ENCODE measurements at places on chromosomes 13 and 19.

- DNase-seq: no peak
Observed at GRCh38 chr13:99327126-99327525, 19.9 kb upstream of the GPR183 start.

GRCh38 chr13:111082240-111082639 lies 32.9 kb upstream of the ARHGEF7 start:
- no peak for DNase-seq

GRCh38 chr13:25943081-25943480 lies 108.7 kb downstream of the SHISA2 start:
- no peak for DNase-seq

GRCh38 chr13:72303941-72304746 lies 423.3 kb downstream of the MZT1 start:
- DNase-seq: no peak

GRCh38 chr13:49063497-49063896 lies 87.8 kb downstream of the FNDC3A start:
- DNase-seq: no peak

DNA sequence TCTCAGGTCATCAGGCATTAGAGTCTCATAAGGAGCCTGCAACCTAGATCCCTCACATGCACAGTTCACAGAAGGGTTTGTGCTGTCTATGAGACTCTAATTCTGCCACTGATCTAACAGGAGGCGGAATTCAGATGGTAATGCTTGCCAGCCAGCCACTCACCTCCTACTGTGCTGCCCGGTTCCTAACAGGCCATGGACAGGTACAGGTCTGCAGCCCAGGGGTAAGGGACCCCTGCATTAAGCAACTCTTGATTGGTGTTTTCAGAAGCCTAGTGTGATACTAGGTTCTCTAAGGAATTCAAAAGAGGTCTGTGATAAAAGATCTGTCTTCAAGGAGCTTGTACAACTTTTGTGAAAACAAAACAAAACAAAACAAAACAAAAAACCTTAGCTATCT lies 31.1 kb downstream of the CAB39L start:
- no peak for DNase-seq

DNA sequence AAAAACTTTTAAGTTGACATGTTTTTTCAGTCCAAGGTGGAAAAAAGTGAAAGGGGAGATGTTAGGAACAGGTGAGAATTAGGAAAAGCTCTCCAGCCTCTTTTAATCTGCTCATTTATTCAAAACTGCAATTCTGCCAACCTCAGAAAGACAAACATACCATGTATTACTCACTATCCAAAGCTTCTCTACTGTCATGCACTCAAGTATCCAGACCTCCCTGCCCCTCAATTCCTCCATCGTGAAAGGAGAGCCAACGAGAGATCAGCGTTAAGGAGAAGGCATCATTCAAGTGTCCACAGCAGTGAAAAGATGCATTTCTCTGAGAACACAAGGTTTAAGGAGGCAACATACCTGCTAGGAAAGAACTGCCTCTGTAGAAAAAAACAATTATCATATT lies 24.5 kb downstream of the DIAPH3 start:
- DNase-seq: no peak

DNA sequence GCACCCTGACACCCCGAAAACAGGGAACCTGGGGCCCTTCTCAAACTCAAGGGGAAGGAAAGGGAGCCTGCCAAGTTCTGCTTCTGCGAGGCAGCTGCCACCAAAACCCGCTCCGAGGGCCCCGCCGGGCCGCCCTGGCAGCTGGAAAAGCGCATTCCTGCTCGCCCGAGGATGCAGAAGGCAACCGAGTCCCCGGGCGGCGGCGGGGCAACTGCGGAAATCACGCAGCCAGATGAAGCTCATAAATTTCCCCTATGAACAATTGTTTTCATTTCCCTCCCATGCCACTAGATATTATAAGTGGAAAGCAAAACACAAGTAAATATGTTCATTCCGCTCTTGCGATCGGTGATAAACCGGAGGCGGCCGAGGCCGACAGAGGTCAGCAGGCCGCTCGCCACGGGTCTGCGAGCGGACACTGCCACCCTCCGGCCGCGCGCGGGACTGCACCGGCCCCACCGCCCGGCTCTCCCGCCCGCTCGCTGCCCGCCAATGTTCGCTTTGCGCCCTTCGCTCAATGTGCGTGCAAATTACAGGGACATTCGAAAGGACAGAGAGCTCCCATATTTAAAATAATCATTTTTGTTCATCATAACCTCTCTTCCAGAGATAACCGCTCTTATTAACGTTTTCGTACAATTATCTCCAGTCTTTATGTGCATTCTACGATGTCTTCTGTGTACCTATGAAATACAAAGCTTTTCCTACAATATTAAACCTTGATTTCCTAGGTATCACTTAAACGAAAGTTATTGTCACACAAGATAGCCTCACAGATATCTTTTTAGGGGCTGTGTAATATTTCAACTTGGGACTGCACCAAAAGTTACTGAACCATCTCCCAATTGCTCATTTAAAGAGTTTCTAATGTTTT lies 120.8 kb upstream of the ZNF507 start:
- DNase-seq: peak; percentile 63

DNA sequence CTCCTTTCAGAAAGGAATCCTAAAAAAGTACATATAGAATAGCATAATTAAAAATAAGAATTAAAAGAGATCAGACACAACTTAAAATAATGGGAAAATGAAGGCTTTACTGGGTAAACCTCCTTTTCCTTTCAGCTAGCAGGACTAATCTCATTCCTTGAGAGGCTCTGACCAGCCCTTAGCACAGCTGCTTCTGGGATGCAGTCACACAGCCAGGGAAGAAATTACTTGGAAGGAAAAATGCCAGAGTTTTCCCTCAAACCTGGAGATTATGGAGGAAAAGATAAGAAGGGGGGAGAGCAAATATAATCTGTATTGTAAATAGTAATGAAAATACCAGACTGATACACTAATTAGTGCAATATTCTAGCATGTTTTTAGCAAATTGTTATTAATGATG lies 91.8 kb downstream of the LRCH1 start:
- no peak for DNase-seq

GRCh38 chr19:3684817-3685410 lies 15.4 kb downstream of the PIP5K1C start:
- DNase-seq: no peak

- DNase-seq: no peak
Observed at GRCh38 chr13:54018485-54018884, 989.9 kb downstream of the OLFM4 start.

GRCh38 chr19:35549174-35549788 lies 3.9 kb downstream of the TMEM147 start:
- DNase-seq: peak; percentile 77

- no peak for DNase-seq
Observed at GRCh38 chr19:49624967-49625910, 14.7 kb downstream of the RRAS start.

DNA sequence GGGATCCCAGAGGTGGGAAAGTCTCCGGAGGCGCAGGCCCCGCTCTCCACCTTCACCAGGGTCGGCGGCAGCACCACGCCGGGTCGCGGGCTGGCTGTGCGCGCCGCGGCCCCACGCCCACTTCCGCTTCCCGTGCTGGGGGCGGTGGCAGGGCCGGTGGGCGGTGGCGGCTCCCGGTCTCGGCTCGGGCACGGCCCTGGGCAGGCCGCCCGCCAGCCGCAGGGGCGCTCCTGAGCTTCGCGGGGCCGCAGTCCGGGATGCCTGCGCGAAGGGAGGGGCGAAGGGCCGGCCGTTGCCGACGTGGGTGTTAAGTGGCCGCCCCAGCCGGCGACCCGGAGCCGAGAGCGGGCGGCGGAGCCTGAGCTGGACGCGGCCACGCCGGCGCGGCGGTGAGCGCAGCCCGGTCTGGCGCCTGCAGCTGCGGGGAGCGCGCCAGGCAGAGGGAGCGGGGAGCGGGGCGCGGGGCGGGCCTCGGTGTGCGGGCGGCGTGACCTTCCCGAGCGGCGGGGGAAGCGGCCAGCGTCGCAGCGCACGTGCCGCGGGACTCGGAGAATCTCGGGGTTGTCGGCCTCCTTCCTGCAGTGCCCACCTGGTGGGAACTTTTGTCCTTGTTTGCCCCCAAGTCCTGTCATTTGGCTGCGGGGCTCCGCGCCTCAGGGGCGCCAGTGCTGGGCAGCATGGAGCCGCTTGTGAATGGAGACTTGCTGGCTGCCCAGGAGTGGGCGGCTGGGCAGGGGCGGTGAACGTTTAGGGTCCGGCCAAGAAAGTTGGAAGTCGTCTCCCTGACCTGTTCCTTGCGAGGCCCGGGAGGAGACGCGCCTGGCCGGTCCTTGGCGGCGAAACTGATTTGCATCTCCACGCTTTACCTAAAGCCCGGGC lies at the start of gene SLC25A15:
TSS of gene SLC25A15 (plus strand) at position 337 of the 879 bp plus-strand sequence. CDS start 3,616 bp downstream, outside the sequence.
- DNase-seq: peak; percentile 48

DNA sequence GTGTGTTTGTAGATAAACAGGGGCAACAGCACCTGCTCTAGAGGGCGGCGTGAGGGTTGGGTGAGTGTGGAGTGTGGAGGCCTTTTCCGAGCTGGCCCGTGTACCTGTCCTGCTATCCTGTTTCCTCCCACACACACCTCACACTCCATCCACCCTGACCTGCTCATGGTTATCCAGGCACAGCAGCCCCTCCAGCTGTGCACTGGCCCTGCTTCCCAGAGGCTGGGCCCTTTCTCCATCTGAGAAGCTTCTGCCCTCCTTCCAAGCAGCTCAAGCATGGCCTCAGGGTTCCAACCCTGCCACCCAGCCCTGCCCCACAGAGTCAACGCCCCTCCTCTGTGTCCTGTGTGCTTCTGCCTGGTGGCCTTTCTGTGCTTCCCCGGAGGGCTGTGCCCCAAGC lies 86.9 kb downstream of the SOX1 start:
- DNase-seq: no peak

Data from HTR-8/SVneo (cell line).